ENCODE measurements at places on chromosomes 6 and 20.
A peak's percentile ranks its signal among the peaks of the same experiment; 100 is the strongest.

DNA sequence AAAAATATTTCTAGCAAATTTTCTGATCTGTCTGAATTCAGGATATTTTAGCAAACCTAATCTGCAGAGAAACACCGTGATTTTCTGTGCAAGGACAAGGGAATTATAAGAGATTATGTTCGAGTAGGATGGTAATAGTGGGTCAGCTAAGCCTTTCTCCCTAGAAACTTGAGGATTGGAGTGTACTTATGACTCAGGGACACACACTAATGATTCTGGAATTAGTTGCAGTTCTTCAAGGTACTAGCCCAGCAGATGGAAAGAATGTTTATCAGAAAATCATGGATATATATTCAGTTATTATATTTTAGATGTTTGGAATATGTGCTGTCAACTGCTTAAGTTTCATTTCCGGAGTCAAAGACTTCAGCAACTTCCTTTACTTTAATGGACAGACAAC, 177.1 kb upstream of the MAP3K7 start:
- DNase-seq, result no peak

- DNase-seq, result no peak
Observed at GRCh38 chr6:128252341-128253176, 267.8 kb downstream of the PTPRK start.

- no peak for DNase-seq
Observed at GRCh38 chr6:40791004-40791403, 203.8 kb upstream of the LRFN2 start.

- DNase-seq, result no peak
Observed at GRCh38 chr6:79635232-79635543, 4.1 kb downstream of the SH3BGRL2 start.

GRCh38 chr6:21601339-21601923, 7.9 kb downstream of the SOX4 start:
- no peak for DNase-seq

DNA sequence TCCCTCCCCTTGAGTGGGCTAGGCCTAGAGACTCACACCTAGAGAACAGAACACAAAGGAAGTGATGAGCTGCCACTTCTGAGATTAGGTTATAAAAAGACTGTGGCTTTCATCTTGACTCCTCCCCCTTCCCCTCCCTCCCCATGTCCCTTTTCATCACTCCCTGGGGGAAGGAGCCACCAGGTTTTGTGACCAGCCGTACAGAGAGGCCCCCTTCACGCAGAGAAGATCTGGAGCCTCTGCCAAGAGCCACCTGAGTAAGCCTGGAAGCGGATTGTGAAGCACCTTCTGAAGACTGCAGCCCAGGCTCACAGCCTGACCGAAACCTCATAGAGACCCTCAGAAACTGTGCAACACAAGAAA, 118.4 kb upstream of the NXT1 start:
- DNase-seq, result no peak

DNA sequence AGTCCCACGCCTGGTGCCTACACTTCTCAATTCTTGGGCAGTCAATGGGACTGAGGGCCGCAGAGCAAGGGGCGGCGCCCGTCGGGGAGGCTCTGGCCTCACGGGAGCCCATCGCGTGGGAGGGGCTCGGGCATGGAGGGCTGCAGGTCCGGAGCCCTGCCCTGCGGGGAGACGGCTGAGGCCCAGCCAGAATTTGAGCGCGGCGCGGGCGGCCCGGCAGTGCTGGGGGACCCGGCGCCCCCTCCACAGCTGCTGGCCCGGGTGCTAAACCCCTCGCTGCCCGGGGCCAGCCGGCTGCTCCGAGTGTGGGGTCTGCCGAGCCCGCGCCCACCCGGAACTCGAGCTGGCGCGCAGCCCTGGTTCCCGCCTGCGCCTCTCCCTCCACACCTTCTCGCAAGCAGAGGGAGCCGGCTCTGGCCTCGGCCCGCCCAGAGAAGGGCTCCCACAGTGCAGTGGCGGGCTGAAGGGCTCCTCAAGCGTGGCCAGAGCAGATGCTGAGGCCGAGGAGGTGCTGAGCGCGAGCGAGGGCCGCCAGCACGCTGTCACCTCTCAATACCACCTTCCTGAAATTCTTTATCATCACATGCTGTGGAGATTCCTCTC, 58.5 kb downstream of the BAK1 start:
- DNase-seq, result no peak

- peak; percentile 72 for DNase-seq
Observed at GRCh38 chr6:113654396-113654795, 202.7 kb upstream of the MARCKS start.

- DNase-seq, result no peak
Observed at GRCh38 chr20:54026295-54027064, 43.9 kb downstream of the BCAS1 start.

DNA sequence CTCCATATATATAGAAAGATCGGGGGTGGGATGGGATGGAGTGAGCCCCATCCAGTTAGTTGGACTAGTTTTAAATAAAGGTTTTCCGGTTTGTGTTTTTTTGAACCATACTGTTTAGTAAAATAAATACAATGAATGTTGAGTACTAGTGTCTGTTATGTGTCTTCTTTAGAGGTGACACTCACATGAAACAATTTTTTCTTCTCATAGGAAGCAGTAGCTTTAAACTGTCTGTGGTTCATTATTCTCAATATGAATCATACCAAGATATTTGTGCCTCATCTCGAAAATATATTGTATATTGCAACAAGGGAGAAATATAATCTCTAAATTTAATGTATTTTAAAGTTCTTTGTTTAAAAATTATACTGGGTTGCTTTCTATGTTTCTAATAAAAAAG, 33.4 kb downstream of the HSF2 start:
- DNase-seq, result no peak

GRCh38 chr6:43811733-43812099, 41.7 kb downstream of the VEGFA start:
- DNase-seq, result no peak

DNA sequence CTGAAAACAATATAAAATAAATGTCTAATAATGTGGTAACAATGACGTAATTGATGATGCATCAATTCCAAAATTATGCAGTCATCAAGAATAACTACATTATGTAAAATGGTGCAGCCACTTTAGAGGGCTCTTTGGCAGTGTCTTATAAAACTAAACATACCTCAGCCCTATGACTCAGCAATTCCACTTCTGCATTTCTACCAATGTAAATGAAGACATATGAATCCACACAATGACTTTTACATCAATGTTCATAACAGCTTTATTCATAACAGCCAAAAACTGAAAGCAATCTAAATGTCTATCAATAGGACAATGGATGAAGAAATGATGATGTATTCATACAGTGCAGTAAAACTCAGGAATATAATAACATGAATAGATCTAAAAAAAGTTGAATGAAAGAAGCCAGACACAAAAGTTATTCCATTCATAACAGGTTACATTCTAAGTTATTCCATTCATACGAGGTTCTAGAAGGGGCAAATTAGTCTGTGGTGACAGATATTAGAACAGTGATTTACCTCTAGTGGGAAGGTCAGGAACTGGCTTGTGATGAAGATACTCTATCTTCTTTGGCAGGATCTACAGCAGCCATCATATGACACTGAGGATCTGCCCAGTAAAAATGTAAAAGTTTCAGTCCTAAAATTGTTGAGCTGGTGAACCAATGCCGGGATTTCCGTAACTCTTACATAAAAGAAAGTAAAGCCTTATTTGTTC, 396.1 kb downstream of the PLCB1 start:
- no peak for DNase-seq

DNA sequence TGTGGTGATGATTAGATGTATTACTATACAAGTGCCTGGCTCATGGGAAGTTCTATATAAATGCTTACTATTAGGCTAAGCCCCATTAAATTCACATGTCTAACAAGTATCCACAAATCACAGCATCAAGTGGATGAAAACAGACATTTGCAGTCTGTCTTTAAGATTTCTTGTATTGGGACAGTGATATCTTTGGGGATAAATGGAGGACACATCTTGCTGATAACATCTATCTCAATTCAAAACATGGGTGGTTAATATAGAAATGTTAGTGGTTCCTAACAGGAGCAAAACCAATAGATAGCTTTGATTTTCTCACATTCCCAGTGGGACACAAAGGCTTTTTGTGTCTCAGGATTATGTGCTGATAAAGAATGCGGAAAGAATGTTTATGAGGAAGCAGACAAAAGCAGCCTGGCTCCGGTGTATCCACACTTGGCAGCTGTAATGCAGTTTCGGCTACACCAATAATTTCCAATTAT, 29.3 kb downstream of the PTPRK start:
- no peak for DNase-seq

GRCh38 chr6:147530132-147531060, 21.9 kb downstream of the SAMD5 start:
- DNase-seq, result no peak

- no peak for DNase-seq
Observed at GRCh38 chr6:30515106-30515505, 25.8 kb downstream of the HLA-E start.

DNA sequence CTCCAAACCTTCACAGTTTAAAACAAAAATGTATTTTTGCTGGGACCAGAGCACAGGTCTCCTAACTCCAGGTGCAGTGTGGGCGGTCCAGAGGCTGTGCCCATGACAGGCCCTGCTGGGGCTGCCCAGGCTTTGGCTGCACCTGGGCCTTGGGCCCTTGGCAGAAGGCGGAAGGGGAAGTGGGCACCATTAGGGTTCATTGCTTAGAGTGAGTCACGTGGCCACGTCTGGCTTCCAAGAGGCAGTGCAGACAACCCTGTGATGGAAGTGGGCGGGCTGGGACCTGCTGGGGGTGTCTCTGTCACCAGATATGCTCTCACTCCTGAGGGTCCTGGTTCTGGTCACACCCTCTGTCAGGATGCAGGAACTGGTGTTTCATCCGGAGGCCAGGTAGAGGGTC, 302.2 kb downstream of the QKI start:
- no peak for DNase-seq

GRCh38 chr20:48143435-48144081, 358.3 kb upstream of the SULF2 start:
- no peak for DNase-seq

GRCh38 chr20:6245436-6245835, 122.6 kb upstream of the FERMT1 start:
- DNase-seq, result no peak

GRCh38 chr6:72132851-72133250, 246.5 kb downstream of the RIMS1 start:
- no peak for DNase-seq

DNA sequence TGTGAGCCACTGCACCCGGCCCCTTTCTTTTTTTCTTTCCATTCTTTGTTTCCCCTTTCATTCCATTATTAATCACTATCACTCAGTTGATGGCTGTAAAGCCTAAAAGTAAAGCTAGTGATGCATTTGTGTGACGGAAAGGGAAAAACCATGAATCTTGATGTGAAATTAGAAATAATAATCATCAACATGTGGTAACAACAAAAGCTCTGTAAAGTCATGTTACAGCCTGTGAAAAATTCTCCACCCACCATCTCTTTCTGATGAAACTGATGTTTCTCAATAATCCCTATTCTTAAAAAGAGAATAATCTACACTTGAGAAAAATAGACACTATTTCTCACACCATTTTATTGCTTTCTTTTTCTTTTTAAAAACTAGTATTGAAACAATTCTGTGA, 80.0 kb downstream of the CRYBG1 start:
- DNase-seq, result no peak

GRCh38 chr20:62441987-62442539, 14.7 kb upstream of the RBBP8NL start:
- no peak for DNase-seq

GRCh38 chr6:119028091-119028490, 50.4 kb downstream of the FAM184A start:
- DNase-seq, result no peak

DNA sequence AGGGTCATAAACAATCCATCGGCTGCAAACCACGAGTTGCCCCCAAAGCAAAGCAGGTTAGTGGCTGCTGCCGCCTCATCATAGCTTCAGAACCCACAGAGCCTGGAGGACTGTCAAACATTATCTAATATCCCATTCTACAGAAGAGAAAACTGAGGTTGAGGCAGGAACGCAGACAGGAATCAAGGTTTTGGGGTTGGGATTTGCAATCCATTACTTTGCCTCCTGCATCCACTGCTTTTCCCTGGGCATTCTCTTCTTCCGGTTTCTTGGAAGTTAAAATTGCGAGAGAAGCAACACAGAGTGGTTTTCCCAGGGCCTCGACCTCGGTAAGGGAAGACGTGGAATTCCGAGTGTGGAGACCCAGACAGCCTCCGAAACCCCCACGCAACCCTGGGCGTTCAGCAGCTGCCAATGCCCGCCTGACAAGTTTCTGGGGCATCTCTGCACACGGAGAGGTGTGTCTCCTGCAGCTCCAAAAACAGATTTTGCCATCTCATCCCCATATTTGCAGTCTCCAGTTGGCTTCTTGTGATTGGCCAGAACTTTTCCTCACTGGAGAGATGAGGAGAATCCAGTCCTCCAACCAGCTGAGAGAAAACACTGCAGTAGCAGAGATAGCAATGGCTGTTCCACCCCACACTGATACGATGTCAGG, 45.5 kb upstream of the SNAP25 start:
- no peak for DNase-seq

GRCh38 chr20:49275636-49276035, 2.2 kb downstream of the ZNFX1 start:
- no peak for DNase-seq

- DNase-seq, result no peak
Observed at GRCh38 chr6:108799354-108799717, 48.9 kb upstream of the ARMC2 start.

DNA sequence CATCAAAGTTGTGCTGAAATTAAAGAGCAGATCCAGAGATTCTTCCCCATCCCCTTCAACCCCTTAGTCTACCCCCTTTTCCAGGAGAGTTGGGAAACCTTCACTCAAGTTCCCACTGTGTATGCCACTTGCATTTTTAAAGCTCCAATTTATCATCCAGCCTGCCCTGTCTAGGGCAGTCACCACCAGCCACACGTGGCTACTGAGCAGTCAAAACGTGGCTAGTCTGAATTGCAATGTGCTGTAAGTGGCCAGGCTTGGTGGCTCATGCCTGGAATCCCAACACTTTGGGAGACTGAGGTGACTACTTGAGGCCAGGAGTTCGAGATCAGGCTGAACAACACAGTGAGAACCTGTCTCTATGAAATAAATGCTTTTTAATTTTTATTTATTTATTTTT, 34.9 kb downstream of the ERGIC3 start:
- DNase-seq, result no peak

DNA sequence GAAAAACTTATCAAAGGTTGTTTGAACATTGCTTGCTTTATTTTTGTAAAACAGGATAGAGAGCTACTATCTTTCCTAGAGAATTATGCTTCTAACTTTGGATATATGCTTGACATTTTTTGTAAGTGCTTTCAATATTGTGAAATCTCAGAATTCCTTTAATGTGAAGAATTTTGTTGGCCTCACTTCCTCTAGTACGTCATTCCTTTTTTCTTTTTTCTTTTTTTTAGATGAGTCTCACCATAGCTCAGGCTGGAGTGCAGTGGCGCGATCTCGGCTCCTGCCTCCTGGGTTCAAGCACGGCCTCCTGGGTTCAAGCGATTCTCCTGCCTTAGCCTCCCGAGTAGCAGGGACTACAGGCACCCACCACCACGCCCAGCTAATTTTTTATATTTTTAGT, 668.1 kb downstream of the RFPL4B start:
- DNase-seq, result no peak
